ENCODE measurements at places on chromosomes 6 and 20.

DNA sequence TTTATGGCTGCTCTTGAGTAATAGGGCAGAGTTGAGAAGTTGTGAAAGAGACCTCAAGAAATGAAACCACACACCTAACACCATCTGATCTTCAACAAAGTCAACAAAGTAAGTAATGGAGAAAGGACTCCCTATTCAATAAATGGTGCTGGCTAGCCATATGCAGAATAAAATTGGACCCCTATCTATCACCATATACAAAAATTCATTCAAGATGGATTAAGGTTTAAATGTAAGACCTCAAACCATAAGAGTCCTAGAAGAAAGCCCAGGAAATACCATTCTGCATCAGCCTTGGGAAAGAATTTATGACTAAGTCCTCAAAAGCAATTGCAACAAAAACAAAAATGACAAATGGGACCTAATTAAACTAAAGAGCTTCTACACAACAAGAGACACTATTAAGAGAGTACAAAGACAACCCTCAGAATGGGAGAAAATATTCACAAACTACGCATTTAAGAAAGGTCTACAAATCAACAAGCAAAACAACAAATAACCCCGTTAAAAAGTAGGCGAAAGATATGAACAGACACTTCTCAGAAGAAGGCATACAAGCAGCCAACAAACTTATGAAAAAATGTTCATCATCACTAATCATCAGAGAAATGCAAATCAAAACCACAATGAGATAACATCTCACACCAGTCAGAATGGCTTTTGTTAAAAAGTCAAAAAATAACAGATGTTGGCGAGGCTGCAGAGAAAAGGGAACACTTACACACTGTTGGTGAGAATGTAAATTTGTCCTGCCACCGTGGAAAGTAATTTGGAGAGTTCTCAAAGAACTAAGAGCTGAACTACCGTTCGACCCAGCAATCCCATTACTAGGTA lies 4.0 kb downstream of the MAP3K5 start:
- no peak for DNase-seq

DNA sequence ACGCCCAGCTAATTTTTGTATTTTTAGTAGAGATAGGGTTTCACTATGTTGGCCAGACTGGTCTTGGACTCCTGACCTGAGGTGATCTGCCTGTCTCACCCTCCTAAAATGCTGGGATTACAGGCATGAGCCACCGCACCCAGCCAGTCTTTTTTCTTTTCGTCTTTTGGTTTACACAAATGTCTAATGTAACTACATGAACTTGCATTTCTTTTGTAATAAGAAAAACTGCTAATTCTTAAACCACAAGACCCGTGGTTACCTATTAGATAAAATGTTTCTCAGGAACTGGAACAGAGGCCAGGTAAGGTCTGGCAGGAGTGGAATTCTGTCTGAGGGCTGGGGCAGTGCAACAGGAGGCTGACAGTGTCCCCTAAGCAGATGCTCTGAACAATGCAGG lies 32.7 kb upstream of the GSTA3 start:
- DNase-seq: no peak

DNA sequence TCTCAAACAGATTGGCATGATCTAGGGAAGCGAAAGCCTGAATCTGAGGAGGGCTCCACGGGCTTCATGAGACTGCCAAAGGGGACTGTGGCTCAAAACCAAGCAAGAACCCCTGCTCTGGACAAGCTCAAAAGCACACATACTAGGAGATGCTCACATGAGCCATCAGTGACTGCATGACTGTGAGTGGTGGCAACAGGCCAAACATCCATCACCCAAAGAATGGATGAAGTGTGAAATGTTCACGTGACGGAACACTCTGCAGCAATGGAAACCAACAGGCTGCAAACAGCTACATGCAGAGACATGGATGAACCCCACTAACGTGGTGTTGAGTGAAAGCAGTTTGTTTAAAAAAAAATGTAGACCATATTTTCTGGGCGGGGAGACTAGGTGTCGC lies 136.3 kb downstream of the PREX1 start:
- no peak for DNase-seq

DNA sequence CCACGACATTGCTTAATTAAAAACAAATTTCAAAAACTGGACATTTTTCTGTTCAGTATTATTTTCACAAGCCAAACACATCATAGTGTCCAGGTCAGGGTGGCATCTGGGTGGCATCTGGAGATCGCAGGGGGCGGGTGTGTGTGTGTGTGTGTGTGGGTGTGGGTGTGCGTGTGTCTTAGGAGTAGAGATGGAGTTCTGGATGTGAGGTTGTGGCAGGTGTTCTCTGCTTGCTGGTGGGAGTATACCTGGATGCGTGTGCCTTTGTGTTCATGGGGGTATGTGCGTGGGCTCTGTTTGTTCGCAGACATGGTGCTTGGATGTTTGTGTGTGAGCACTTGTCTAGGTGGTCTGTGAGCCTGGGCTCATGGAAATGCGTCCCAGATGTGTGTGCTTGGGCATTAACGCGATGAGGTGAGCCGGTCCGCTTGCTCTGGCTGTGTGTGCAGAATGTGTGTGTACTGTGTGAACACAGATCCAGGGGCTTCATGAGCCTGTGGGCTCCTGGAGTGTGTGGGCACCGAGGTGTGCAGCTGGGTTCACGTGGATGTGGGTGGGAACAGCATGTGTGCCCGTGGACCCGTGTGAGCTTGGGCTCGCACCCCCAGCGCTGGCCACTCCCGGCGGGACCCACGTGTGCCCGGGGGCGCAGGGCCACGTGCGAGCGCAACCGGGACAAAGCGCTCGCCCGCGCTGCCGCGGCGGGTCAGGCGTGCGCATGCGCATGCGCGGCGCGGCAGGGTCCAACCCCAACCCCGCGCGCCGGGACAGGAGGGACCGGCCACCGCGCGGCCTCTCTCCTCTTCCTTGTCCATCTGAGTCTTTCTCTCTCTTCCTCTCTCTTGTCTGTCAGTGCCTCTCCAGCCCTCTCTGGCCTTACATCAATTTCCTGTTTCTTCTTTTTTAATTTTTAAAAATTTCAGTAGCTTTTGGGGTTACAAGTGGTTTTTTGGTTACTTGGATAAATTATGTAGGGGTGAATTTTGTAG lies 60.4 kb downstream of the SRC start:
- no peak for DNase-seq

DNA sequence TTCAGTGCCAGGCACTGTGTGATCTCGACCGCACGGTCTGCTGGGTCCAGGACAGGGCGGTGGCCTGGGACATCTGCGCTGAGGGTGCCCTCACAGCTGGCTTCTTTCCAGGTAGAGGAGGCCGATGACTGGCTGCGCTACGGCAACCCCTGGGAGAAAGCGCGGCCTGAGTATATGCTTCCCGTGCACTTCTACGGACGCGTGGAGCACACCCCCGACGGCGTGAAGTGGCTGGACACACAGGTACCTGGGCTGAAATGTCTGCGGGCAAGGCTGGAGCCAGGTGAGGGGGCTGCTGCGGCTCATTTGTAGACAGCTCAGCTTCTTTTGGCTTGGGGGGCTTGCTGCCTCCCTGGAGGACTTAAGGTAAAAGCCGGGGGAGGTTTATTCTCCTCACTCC lies 26.6 kb downstream of the PYGB start:
- no peak for DNase-seq

- DNase-seq: no peak
These were observed 8.8 kb downstream of the DNPH1 start for GRCh38 chr6:43220439-43220951.

- no peak for DNase-seq
These were observed 7.8 kb upstream of the DLL1 start for GRCh38 chr6:170298688-170299087.

DNA sequence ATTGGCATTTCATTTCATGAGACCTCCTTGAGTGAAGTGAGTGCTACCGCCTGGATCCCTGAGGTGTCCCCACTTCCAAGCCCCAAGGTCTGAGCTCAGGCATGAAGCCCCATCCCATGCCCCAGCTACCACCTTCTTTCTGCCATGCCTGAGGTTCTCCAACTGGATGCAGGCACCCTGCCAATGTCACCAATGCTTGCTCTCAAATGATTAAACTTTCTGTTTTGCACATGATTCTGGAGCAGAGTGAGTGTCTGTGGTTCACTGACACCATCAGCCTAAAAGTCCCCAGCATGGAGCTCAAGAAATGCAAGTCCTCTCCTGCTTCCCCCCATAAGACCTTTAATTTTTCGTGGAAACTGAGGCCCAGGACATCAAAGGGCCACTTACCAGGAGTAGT lies 43.7 kb upstream of the BPIFA2 start:
- DNase-seq: no peak

DNA sequence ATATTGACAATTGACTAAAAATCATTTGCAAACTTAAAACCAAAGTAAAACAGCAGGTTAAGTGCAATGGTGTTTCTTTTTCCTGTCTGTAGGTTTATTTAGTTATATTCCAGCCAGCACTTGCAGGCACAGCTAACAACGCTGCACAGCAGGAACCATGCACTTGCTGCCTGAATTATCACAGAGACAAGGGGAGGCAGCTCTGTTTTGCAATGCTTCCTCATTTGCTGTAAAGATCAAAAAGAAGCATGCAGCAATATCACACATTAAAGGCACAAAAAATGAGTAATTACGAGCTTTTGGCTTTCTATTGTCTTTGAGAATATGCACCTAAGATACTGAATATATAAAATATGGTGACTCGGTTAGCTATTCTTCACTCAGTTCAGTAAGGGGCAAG lies 241.9 kb downstream of the EPHA7 start:
- DNase-seq: no peak

GRCh38 chr6:169618526-169619490 lies 83.0 kb downstream of the WDR27 start:
- DNase-seq: no peak

- no peak for DNase-seq
These were observed 8.0 kb downstream of the RNF217 start for GRCh38 chr6:124970243-124970642.

GRCh38 chr6:106964954-106965353 lies 9.6 kb downstream of the CD24 start:
- no peak for DNase-seq

DNA sequence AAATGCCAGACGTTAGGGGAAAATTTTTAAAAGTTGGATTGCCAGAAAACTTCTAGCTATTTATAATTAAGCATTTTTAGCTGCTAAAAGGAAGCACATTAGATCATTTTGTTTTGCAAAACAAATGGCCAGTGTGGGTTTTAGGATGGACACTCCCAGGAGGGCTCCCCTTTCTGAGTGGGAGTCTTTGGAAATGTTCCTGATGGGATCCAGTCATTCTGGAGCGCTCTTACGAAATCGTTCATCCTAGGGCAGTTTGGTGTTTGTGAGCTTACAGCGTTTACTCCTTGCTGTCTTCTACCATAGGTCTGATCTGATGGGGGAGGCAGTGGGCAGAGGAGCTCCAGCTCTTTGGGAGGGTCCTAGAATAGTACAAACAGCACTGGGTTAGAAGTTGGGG lies 14.7 kb downstream of the GNAS start:
- DNase-seq: no peak

DNA sequence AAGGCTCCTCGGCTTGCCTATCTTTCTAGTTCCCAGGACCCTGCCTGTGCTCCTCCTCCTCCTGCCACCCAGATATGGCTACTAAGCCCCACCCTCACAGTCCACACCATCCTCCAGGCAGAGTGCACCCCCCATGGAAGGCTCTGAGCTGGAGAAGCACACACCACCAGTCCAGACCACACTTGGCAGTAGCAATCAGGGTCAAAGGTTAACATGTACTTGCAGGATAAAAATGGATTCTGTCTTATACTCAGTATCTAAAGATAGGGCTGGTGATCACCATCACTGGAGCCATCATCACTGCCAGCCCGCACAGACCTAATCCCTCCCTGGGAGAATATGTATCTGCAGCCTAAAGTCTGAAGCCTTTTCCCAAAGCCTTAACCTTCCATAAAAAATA lies 83.4 kb downstream of the PRKN start:
- no peak for DNase-seq

- no peak for DNase-seq
These were observed 979 bp upstream of the SOD2 start for GRCh38 chr6:159693894-159694545.

- DNase-seq: no peak
These were observed 24.5 kb downstream of the CALHM6 start for GRCh38 chr6:116485559-116486184.

GRCh38 chr6:99165838-99166237 lies 183.6 kb downstream of the FAXC start:
- no peak for DNase-seq

DNA sequence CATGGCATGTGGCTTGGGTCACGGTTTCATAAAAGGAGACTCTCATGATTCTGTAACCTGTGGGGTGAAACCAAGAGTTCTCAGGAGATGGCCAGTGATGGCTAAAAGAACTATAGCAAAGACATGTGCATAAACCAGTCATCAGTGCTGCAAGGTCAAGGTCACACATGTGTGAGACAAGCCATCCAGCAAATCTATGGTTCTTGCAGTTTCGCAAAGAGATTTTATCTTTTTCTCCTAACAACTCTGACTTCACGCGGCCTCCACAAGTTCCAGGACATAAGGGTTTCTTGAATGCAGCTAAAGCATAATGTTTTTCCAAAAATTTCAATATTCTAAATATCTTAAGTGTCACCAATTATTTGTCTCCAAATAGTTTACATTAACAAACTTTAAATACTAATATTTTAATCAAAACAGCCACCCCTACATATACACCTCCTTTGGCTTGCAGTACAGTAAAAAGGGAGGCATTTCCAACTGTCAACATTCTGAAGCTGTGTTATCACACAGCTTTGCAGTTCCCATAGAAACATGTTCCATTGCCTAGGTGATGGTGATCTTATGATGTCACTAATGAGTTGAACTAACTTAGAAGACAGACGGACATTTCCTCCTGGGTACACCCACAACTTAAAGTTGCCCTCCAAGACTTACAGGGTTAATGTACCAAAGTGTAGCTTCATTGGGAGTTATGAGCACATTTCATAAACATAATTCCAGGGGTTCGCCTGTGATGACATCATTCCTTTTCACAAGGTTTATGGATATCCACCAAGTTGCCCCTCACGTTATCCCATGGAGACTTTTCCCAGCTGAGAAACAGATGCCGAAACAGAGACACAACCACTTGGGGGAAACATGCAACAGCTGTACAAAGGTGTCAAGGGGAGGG lies 250.9 kb upstream of the PDE10A start:
- no peak for DNase-seq

DNA sequence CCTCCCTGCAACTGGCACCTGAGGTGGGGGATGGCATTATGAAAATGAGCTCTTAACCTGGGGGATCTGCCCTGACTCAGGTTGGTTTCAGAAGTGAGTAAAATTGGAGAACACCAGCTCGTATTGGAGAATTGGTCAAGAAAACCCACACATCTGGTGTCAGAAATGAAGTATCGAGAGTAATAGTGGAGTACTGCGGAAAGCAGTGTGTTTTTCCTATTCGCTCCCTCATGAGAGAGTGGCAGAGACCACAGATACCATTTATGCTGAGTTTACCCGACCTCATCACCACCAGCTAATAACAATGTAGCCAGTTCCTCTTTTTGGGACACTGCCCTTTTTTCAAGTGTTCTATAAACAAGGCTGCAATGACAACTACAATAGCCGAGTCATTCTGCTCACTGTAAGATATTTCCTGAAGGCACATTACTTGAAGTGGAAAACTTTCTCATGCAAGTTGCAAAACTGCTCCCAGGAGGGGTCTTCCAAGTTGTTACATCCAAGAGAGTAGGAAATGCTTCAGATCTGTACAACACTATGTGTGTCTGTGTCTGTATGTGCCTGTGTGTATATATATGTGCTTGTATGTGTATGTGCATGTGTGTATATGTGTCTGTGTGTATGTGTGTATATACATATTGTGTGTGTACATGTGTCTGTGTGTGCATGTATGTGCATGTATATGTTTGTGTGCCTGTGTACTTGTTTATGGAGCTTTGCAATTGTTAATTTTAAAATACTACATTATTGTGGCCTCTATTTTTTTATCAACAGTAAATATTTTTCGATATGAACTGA lies 106.0 kb upstream of the CST7 start:
- no peak for DNase-seq

All from right renal pelvis (tissue), 4 donors.